ENCODE measurements at places on chromosomes 7 and 10. TPM values are rescaled to one million over a fixed set of nuclear protein-coding genes. Genes with fewer than 3 reads are reported as not detected.

DNA sequence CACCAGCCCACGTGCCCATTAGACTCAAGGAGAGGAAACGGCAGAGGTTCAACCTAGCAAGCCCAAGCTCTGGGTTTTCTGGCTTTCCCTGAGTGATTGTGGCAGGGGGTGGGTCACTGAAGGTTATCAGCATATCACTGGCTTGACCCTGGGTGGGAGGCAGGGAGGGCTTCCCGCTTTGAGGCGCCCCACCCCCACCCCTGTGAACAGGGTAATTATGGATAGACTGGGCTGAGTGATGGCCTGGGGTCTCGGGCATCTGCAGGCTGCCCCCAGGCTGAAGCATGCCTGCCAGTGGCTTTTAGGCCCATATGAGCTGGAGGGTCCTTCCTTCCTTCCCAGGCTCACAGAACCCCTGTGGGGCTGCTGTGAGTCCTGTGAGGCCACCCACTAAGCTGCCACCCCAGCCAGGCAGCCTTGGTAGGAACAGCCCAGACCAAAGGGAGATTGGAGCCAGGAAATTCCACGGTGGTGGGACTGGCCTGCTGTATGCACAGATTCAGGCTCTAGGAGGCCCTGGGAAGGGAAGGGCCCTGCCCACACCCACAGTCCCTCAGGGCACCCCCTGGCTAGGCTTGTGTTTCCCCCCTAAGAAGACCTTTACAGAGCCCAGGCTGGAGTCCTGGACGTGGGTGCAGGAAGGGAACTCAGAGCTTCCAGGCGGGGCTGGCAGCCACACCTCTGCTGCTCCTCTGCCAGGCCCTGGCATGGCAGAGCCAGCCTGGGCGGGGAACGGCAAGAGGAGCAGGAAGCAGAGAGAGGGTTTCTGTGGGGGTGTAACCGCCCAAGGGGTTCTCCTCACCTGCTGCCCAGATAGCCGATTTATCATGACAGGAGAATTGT, 33.1 kb downstream of the GPRIN2 start:
- no peak for DNase-seq

- DNase-seq = no peak
These were observed 82.2 kb downstream of the ZNRF2 start for GRCh38 chr7:30366606-30367005.

DNA sequence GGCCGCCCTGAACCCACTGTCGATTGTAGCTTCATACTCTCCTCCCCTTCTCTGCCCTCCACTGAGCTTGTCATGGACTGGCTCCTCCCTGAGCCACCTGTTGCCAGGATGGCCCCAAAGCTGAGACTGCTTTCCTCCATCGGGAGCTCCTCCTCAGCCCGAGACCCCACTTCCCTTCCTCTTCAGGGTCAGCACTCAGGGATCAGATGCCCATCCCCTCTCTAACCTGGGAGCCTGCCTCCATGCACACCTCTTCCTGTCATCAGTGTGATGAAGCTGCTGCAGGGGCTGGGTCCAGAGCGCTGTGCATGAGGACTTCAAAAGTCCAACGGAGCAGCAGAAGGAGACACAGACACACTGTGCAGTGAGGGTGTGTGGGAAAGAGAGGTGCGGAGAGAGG, 201.1 kb downstream of the WDR37 start:
- no peak for DNase-seq

DNA sequence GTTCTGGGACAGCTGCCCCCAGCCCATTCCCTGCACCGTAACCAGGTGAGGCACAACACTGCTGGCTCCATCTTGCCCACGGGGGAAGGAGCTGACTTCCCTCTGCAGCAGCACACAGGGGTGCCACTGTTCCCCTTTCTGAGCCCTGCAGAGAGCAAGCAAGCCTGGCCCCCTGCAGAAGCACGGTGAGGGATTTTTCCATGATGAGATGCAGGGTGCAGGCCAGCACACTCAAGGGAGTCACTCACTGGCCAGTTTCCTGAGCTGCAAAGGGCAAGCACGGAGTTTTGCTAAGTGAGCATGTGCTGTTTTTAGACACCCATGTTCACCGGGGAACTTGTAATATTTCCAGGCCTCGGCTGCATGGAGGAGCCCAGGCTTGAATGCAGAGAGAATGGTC, 176.6 kb downstream of the PIP4K2A start:
- no peak for DNase-seq

GRCh38 chr10:42574336-42574735, 64.0 kb downstream of the ZNF33B start:
- no peak for DNase-seq

DNA sequence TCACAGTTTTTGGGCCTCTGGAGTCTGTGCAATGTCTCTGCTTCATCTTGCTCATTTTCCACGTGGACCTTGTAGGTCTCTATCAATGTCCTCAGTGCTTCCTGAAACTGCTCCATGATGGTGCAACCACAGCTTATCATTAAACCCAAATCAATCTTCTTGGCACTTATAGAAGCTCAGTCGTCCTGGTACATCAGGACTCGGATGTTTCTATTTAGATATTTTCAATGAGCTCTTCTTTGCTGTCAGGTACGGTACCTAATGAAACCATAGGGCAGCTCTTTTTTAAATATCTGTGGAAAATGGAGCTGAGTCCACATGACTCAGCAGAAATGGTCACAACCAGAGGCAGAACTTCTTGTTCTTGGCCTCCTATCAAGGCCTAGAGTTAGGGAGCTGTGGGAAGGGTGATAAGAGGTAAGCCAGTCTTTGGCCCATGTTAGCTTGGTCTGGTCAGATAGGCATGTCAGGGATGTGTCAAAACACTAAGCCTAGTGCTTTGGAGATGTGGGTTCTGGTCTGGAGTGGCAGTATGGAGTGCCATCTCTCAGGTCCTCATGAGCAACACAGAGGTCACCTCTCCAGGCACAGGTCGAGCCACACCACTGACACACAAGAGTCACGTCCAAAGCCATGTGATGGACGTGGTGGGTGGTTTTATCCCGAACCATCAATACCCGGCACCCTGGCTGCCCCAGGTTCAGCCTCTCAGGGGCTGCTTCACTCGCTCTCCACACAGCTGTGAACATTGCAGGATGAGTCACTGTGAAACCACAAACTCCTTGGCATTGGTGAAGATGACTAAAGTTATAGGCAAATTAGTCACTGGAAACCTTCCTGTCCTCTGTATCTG, 87.0 kb downstream of the TBXAS1 start:
- DNase-seq = peak; percentile 94

- DNase-seq = peak; percentile 40
These were observed at the start of gene ESYT2 for GRCh38 chr7:158829342-158830210. Gene ESYT2 (minus strand): TSS chr7:158829509. CDS start chr7:158829418, 91 bp downstream.

- no peak for DNase-seq
These were observed 41.5 kb upstream of the PLEKHA1 start for GRCh38 chr10:122333037-122333436.

DNA sequence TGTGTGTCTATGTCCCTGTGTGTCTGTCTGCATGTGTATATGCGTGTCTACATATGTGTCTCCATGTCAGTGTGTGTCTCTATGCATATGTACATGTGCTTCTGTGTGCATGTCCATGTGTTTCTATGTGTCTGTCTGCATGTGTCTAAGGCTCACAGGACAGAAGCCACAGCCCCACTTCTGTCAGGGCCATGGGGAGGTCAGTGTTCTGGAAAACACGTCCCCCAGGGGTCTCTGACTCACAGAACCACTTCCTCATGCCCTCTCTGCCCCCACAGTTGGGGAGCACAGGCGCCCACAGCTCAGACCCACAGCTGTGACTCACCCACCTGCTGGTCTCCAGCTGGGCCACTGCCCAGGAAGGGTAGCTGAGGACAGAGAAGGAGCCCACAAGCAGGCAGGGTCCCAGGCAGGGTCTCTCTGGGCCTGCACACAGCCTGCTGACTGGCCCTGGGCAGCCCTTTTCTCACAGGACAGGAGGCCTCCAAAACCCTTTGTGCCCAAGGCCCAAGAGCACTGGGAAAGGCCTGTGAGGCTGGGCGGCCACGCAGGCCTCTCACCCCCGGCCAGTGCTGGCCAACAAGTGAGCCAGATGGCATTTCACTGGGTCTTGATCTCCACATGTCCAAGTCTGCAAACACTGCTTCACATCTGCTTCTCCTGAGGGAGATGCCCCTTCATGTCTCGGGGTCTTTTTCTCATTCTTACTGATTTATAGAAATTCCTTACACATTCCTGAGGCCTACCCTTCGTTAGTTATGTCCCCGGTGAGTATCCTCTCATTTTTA, 102.9 kb upstream of the FAM20C start:
- peak; percentile 51 for DNase-seq

DNA sequence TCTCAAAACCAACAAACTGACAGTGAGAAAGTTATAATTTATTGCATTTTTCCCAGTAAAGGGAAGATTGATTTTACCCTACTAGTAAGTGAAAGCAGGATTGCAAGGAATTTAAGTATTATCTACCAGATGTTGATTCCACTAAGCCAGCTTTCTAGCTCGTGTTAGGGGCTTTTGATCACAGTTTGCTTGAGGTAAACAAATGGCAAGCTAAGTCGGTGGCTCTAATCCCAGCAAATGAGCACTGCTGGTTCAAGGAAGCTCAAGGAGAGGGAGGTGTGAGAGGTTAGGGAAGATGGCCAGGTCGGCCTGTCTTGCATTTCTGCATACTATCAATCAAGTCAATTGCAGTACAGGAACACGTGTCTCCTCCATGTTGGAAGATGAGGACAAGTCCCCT, 448.7 kb upstream of the POM121L12 start:
- DNase-seq = no peak

DNA sequence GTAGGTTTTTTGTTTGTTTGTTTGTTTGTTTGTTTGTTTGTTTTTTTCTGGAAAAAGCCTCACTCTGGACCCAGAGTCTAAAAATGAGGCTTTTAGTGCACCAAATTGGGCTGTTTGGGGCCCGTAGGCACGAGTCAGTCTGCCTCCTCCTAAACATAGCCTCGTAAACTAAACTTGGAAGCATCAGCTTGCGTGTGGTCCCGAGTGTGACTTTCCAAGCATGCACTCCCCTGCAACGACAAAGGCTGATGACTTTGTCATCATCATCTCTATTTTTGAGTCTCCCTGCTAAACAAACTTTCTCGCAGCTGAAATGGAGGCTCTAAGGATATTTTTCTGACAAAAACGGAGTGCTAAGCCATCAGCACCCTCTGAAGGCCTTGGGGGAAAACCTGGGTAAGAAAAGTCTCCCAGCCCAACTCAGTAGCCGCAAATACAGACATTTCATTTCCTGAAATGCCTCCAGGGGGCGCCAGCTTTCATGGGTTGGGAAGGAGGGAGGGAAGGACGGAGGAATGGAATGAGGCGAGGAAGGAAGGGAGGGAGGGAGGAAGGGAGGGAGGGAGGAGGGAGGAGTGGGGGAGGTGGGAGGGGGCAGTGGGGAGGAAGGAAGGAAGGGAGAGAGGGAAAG, 245.9 kb downstream of the KCNMA1 start:
- peak; percentile 42 for DNase-seq

DNA sequence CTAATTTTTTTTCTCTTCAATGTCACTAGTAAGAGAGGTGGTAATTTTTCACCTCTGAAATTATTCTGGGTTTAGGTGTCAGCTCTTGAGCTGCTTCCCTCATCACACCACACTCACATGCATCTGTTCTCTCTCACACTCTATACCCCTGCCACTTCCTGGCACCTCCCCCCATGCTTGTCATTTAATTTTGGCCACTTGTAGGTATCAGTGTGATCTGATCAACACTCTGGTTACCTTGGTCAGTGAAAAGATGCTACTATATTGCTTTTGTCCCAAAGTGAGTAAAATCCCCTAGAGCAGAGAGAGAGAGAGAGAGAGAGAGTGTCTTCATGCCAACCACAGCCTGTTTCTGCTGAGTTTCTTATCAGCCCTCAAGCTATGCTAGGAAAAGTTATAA, 42.5 kb downstream of the STK17A start:
- no peak for DNase-seq

DNA sequence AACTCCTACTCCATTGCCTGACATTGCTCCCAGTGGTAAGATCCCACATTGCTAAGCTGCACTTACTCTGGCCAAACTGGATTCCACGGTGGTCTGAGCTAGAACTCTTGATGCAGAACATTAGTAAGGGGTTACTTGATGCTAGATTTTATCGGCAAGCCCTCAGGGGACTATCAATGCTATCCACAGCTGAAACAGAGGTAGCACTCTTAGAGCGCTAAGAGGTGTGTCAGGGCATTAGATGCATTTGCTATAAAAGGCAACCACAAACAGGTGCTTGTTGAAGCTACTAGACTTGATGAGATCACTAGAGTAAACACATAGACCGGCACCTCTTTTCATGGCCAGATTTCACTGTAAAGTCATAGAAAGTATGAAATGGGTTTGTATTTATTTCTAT, 116.3 kb downstream of the MDFIC start:
- no peak for DNase-seq

DNA sequence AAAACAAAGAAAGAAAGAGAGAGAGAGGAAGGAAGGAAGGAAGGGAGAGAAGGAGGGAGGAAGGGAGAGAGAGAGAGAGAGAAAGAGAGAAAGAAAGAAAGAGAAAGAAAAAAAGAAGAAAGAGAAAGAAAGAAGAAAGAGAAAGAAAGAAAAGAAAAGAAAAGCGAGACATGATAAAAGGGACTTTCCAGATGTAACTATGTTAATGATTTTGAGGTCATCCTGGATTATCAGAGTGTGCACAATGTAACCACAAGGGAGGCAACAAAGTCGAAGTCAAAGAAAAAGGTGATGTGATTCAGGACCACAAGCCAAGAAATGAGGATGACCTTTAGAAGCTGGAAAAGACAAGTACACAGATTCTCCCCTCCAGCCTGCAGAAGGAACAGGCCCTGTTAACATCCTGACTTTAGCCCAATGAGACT, 48.9 kb upstream of the PAX2 start:
- peak; percentile 39 for DNase-seq

DNA sequence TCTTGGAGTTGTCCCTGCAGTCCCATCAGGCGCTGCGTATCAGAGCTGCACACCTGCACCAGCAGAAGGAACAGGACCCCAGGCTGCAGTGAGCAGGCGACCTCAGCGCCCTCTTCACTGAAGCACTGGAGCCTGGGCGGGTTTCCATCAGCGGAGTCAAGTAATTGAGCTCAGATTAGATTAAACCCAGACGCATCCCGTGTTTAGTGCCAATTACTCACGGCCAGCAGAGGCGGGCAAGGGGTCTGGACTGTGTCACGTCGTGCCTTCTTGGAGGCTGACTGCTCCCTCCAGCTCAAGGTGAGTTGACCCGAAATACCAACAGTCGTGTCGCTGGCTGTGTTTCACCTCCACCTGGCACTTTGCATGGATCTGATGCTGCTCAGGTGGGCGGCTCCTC, 123.6 kb downstream of the CXCL12 start:
- no peak for DNase-seq

GRCh38 chr10:13658871-13659685, 72.3 kb downstream of the PRPF18 start:
- DNase-seq = no peak

- no peak for DNase-seq
These were observed 139.6 kb upstream of the GPR26 start for GRCh38 chr10:123526356-123527064.

- no peak for DNase-seq
These were observed 84.0 kb downstream of the PTPN20 start for GRCh38 chr10:46995234-46995633.

The PTN gene
- 21.5 TPM for total RNA-seq

The NKX6-2 gene
- total RNA-seq = 0.14 TPM

The GFRA1 gene
- 42.7 TPM for total RNA-seq

The FOXP2 gene
- 0.06 TPM for total RNA-seq

The MASTL gene
- 28.9 TPM for total RNA-seq

The LLCFC1 gene
- total RNA-seq = not detected

The PKD1L1 gene
- total RNA-seq = under 0.01 TPM

The TFEC gene
- not detected for total RNA-seq
